ENCODE measurements at places on chromosomes 2 and 18. TPM values are rescaled to one million over a fixed set of nuclear protein-coding genes. Genes with fewer than 3 reads are reported as not detected.

GRCh38 chr2:38875576-38876367, at the start of the genes DHX57 and MORN2:
DHX57 (minus strand) TSS chr2:38875934; CDS start chr2:38868405, 7,529 bp downstream.
MORN2 (plus strand) TSS chr2:38875976.
- H3K27me3 ChIP-seq, result no peaks in the 10 kb centered on the region
- H3K27ac ChIP-seq, result peak within 1 kb of the TSS; percentile 54
- peak within 1 kb of the TSS; percentile 58 for H3K4me3 ChIP-seq
- peak; percentile 87 for DNase-seq
- no peaks in the 10 kb centered on the region for H3K36me3 ChIP-seq

LCT gene
- polyA plus RNA-seq, result not detected

GRCh38 chr2:86566821-86567190, 3.6 kb upstream of the CHMP3 start:
- H3K4me3 ChIP-seq, result no peak overlapping the region
- no peaks in the 10 kb centered on the region for H3K27me3 ChIP-seq
- H3K27ac ChIP-seq, result no peak overlapping the region
- no peaks in the 10 kb centered on the region for H3K36me3 ChIP-seq

GRCh38 chr2:104408266-104408665, 445.6 kb upstream of the POU3F3 start:
- no peak overlapping the region for H3K4me3 ChIP-seq
- H3K36me3 ChIP-seq, result no peaks in the 10 kb centered on the region
- no peak overlapping the region for H3K27ac ChIP-seq

RGPD3 gene
- 0.05 TPM for polyA plus RNA-seq

HOXD11 gene
- polyA plus RNA-seq, result not detected

SCN2A gene
- 0.30 TPM for polyA plus RNA-seq

DNA sequence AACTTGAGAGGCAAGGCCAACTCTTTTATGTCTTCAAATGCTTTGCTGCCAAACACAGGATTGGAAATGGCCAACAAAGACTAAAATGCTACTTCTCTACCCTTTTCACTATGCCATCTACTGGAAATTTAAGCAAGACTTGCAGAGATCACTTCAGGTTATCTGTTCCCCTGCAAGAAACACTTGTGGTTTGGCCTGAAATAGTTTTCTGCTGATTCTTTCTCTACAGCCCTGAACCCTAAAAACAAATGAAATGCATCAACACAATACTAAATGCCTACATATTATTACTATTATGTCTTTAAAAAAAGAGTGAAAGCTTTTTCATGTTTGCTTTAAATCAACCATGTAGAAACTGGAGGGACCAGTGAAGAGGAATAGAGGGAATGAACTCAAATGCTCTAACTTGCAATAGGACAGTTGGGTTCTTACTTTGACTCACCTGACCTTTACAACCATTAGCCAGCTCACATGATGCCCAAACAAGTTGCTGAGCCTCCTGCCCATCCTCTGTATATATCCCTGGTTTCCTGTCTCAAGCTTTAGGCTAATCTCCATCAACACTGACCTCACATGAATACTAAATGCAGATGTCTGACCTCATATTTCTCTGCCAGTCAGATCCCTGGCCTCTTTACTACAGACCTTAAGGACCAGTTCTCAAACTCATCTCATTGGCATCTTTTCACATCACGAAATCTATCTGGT, 17.5 kb upstream of the ADAM17 start:
- peaks cover 9% of the 10 kb centered on the region for H3K4me1 ChIP-seq
- H3K36me3 ChIP-seq, result no peaks in the 10 kb centered on the region
- no peak overlapping the region for H3K4me3 ChIP-seq
- no peaks in the 10 kb centered on the region for H3K27me3 ChIP-seq
- no peak overlapping the region for H3K27ac ChIP-seq

PDE6D gene
- 23.2 TPM for polyA plus RNA-seq

GRCh38 chr2:98020992-98021713, 25.4 kb upstream of the TMEM131 start:
- H3K27me3 ChIP-seq, result no peaks in the 10 kb centered on the region
- DNase-seq, result no peak
- no peak overlapping the region for H3K4me3 ChIP-seq
- H3K36me3 ChIP-seq, result no peaks in the 10 kb centered on the region
- H3K27ac ChIP-seq, result no peak overlapping the region
- H3K4me1 ChIP-seq, result no peaks in the 10 kb centered on the region

- peaks cover 18% of the 10 kb centered on the region for H3K4me1 ChIP-seq
- no peaks in the 10 kb centered on the region for H3K36me3 ChIP-seq
- DNase-seq, result no peak
- no peak overlapping the region for H3K27ac ChIP-seq
Measured at GRCh38 chr2:10344105-10345066, 41.7 kb downstream of the HPCAL1 start.

DNA sequence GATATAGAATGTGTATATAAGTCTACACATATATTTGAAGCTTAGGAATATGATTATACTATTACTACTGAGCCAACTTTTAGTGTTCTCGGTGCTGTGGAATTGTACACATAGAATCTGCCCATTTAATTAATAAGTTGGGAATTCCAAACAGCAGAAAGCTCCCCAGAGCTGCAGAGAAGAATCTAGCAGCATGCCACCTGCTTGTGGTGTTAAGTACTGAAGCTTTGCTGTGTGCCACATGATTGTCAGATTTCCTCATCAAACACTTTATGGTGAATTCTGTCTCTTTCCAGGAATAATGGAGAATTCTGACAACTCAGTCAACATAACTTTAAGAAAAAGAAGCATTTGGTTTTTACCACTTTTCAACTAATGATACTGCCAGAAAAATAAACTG, 117.8 kb downstream of the WDSUB1 start:
- no peak overlapping the region for H3K4me3 ChIP-seq
- no peaks in the 10 kb centered on the region for H3K36me3 ChIP-seq
- H3K4me1 ChIP-seq, result no peaks in the 10 kb centered on the region
- H3K27ac ChIP-seq, result no peak overlapping the region
- DNase-seq, result no peak

- no peaks in the 10 kb centered on the region for H3K27me3 ChIP-seq
- no peak overlapping the region for H3K27ac ChIP-seq
- no peak for DNase-seq
- no peaks in the 10 kb centered on the region for H3K36me3 ChIP-seq
- H3K4me1 ChIP-seq, result peaks cover 8% of the 10 kb centered on the region
Measured at GRCh38 chr2:63662028-63662804, 73.5 kb downstream of the MDH1 start.

OR6B2 gene
- not detected for polyA plus RNA-seq

DNA sequence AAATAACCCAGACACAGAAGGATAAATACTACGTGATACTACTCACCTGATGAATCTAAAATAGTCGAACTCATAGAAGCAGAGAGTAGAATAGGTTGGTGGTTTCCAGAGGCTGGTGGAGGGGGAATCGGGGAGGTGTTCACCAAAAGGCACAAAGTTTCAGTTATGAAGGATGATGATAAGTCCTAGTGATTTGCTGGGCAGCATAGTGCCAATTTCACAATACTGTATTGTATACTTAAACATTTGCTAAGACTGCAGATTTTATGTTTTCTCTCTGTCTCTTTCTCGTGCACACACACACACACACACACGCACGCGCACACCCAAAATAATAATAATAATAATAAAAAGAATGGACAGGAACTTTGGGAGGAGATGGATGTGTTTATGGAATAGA, 220.3 kb upstream of the EPAS1 start:
- no peaks in the 10 kb centered on the region for H3K4me1 ChIP-seq
- H3K27ac ChIP-seq, result no peak overlapping the region
- no peak overlapping the region for H3K4me3 ChIP-seq
- H3K27me3 ChIP-seq, result no peaks in the 10 kb centered on the region

DNA sequence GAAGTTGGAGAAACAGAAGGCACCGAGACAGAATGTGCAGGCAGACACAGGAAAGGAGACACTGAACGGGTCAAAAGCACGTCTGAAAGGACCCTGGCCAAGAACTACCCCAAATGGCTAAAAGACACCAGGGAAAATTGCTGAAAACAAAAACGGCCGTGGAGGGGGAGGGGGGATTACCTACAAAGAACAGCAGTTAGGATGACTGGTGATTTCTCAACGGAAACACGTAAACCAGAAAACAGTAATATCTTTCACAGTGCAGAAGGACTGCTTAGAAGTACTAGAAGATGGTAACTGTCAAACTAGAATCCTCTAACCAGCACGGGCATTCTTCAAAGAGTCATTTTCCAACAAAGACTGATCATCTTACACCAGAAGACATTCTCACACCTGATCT, 142.6 kb downstream of the HDAC4 start:
- no peak for DNase-seq
- no peaks in the 10 kb centered on the region for H3K27me3 ChIP-seq
- no peak overlapping the region for H3K27ac ChIP-seq
- H3K4me3 ChIP-seq, result no peak overlapping the region
- H3K36me3 ChIP-seq, result no peaks in the 10 kb centered on the region

- H3K4me1 ChIP-seq, result peaks cover 5% of the 10 kb centered on the region
- no peak overlapping the region for H3K4me3 ChIP-seq
- no peak overlapping the region for H3K27ac ChIP-seq
- H3K36me3 ChIP-seq, result no peaks in the 10 kb centered on the region
- peaks cover 17% of the 10 kb centered on the region for H3K27me3 ChIP-seq
Measured at GRCh38 chr2:39679805-39680204, 14.1 kb downstream of the TMEM178A start.

PAPOLG gene
- polyA plus RNA-seq, result 10.1 TPM

GRCh38 chr18:31162825-31163435, at the start of gene DSC1:
DSC1 (minus strand) TSS chr18:31162856; CDS start chr18:31162594, 262 bp downstream.
- no peak within 1 kb of the TSS for H3K4me3 ChIP-seq
- no peak for DNase-seq
- H3K36me3 ChIP-seq, result no peaks in the 10 kb centered on the region
- no peak within 1 kb of the TSS for H3K27ac ChIP-seq
- H3K27me3 ChIP-seq, result no peaks in the 10 kb centered on the region
- H3K4me1 ChIP-seq, result no peaks in the 10 kb centered on the region

VAMP5 gene
- polyA plus RNA-seq, result 56.7 TPM

FKBP1B gene
- 96.3 TPM for polyA plus RNA-seq

TXNDC2 gene
- polyA plus RNA-seq, result not detected

MOGAT1 gene
- polyA plus RNA-seq, result 0.98 TPM

DNA sequence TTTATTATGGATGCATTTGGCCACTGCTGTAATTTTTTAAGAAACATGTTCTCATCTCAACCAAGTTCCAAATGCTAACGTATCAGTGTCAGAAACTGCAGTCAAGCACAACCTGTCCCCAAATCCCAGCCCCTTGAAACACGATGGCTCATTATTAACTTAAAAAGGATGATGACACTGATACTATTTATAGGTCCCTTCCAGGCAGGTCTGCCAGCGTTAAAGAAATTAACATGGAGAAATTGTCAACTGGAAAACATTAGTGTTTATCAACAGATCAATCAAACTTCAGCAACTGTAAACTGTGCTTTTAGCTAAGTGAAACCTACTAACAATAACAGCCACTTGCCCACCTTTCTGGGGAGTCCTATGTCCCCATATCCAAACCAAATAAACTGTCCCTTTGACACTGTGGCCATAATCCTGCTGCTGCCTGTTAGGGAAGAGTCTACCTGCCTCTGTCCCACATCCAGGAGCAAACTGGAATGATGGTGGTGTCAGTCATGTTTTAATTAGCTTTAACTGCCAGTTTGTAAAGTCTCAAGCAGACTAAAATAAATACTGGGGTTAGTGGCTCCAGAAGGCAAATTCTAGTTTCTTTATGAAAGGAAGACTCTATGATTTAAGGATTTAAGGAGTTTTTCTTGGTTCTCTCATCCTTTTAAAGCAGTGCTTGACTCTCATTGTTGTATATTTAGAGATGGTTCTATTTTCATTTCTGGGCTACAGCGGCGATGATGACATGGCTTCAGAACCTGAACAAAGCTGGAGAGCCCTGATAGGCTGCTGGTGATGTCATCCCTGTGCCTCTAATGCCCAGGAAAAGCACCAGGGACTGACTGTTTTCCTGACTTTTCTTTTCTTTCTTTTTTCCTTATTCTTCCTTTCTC, 583.6 kb upstream of the PIK3C3 start:
- H3K4me3 ChIP-seq, result no peak overlapping the region
- no peak overlapping the region for H3K27ac ChIP-seq
- no peak for DNase-seq
- no peaks in the 10 kb centered on the region for H3K4me1 ChIP-seq
- H3K27me3 ChIP-seq, result no peaks in the 10 kb centered on the region

- no peak for DNase-seq
- H3K27ac ChIP-seq, result no peak overlapping the region
- peaks cover 40% of the 10 kb centered on the region for H3K36me3 ChIP-seq
- H3K4me1 ChIP-seq, result peaks cover 5% of the 10 kb centered on the region
Measured at GRCh38 chr2:27622921-27623384, 5.9 kb downstream of the CCDC121 start.

NDC80 gene
- 5.5 TPM for polyA plus RNA-seq

DNA sequence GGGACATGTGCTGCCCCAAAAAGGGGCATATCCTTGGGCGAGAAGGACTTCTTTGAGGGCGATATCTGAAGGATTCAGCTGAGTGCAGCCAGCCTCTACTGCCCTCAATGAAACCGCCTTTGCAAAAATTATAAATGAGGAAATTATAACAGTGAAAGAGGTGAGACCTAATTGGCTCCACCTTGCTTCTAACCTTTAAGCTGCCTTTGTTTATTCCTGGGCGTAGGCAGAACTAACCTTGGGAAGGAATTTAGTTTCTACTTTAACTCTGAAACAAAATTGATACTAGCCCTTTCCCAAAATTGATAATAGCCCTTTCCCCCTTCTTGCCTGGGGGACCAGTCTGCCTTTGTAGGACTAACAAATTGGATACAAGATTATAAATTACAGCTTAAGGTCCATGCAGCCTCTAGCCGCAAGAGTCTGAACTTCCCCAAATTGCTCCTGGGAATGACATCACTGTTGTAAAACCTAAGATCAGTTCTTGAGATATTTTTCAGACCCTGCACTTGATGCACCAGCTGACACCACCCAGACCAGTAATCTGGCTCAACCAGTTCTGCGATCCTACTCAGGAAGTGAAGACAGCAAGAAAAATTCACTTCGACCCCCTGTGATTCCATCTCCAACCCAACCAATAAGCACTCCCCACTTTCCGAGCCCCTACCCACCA, 36.0 kb upstream of the ASAP2 start:
- DNase-seq, result no peak
- H3K4me3 ChIP-seq, result no peak overlapping the region
- H3K27ac ChIP-seq, result no peak overlapping the region
- peaks cover 55% of the 10 kb centered on the region for H3K4me1 ChIP-seq
- no peaks in the 10 kb centered on the region for H3K36me3 ChIP-seq

DYSF gene
- 2.4 TPM for polyA plus RNA-seq

Data from HepG2 (cell line).